ENCODE measurements at places on chromosomes 6 and 20.

DNA sequence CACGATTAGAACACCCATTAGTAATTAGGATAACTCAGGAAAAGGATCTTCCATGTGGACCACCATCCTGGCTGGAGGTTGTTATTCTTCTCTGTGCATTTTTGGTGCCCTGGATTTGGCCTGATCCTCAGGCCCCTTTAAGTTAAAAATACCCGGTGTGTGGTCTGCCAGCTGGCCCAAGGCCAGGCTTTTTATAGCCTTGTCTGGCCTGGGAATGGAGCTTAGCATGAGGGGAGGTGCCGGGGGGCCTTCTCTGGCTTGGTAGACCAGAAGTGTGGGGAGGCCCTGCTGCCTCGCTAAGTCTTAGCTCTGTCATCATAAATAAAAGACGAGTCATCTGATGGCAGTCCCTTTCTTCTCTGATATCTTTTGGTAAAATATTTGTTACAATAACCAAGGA lies 71.4 kb downstream of the ARID1B start:
- DNase-seq: no peak

- DNase-seq: no peak
These were observed 120.0 kb upstream of the GGTLC1 start for GRCh38 chr20:24108581-24108980.

DNA sequence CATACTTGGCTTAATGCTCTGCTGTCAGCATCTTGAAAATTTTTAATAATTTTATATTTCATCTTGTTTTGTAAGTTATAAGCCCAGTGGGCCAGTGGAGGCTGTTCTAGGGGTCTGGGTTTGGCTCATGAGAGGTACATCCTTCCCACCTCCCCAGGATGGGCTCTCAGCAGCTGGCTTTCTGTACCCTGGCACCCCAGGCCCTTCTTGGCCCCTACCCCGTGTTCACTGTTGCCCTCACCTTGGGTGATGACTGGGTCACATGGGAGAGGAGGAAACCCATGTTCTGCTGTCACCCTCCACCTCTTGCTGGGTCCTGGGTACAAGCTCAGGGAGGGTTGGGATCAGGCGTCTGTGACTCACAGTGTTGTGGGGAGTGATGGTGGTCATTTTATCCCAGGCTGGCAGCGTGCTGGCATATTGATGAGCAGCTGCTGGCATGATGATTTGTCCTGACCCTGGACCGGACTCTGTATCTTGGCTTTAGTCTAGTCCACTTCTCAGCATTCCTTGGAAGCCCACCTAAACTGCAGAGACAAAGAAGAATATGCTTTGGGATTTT lies 34.6 kb downstream of the SLC16A10 start:
- DNase-seq: no peak

GRCh38 chr6:139588734-139589593 lies 214.5 kb upstream of the CITED2 start:
- no peak for DNase-seq

DNA sequence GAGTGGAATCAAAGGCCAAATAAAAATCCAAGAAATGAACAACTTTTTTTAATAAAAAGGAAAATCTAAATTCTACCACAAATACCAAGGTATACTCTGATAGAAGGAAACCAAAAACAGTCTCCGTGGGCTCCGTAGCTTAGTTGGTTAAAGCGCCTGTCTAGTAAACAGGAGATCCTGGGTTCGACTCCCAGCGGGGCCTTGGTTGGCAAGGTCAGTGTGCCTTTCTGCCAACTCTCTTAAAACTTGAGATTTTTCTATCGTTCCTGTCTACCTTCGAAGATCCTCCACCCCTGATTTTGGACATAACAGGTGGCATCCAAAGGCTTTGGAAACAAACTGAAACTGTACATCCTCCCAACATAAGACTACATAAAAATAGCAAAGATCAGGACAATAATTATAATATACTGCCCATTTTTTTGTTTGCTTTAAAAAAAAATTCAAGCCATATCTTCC lies 197.9 kb downstream of the TRIM27 start:
- no peak for DNase-seq

- no peak for DNase-seq
These were observed 16.1 kb downstream of the MYLK4 start for GRCh38 chr6:2734488-2735166.

- DNase-seq: peak; percentile 72
These were observed 307 bp downstream of the RANBP9 start for GRCh38 chr6:13711324-13711732.

DNA sequence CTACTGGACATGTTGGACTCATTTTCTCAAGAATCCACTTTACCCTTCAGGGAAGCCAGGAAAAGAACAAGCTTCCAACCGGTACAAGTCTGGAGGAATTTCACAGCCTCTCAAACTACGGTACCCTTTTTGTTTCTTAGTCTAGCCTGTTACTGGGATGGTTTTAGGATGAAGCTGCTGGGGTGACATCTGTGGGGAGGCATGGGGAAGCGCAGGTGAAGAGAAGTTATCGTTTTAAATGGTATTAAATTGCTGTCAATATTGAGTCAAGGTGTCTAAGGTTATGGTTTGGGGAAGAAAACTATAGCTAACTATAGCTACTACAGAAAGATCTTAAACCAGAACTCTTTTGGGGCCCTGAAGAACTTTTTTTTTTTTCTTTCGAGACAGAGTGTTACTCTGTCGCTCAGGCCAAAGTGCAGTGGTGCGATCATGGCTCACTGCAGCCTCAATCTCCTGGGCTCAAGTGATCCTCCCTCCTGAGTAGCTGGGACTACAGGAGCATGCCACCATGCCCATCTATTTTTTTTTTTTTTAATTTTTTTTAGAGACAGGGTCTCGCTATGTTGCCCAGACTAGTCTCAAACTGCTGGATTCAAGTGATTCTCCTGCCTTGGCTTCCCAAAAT lies 128.7 kb downstream of the RIN2 start:
- no peak for DNase-seq

- DNase-seq: no peak
These were observed 1.1 kb downstream of the SLC22A1 start for GRCh38 chr6:160122744-160123143.

GRCh38 chr20:16346956-16347355 lies 226.3 kb downstream of the KIF16B start:
- DNase-seq: no peak
